Germinal center (tissue), 1 donor: ENCODE measurements at places on chromosomes 7 and 10.

- DNase-seq, result no peak
Observed at GRCh38 chr10:95440756-95441546, 120.2 kb downstream of the SORBS1 start.

DNA sequence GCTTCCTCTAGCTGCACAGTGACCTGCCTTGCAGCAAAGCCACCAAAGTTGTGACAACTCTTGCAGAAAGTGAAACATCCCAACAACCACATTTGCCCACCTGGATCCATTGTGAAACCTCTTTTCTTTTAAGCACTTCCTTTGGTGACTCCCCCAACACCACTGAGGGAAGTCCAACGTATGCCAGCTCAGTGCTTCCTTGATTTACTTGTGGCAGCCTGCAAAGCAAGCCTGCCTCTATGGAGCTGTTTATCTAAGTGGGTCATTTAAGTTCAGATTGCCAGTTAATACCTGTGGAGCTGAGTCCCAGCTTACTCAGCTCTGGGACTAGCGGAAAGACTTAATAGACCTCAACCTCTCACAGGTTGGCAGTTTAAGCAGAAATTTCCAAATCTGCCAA lies 230.8 kb upstream of the GHITM start:
- DNase-seq, result no peak

GRCh38 chr10:128973221-128973620 lies 493.8 kb upstream of the MGMT start:
- no peak for DNase-seq

GRCh38 chr7:149147072-149147751 lies at the start of gene ZNF398:
Gene ZNF398 (plus strand): TSS chr7:149147453. CDS start chr7:149147743, 290 bp downstream.
- DNase-seq, result peak; percentile 94

GRCh38 chr10:43257347-43258210 lies 9.3 kb downstream of the RASGEF1A start:
- DNase-seq, result no peak

DNA sequence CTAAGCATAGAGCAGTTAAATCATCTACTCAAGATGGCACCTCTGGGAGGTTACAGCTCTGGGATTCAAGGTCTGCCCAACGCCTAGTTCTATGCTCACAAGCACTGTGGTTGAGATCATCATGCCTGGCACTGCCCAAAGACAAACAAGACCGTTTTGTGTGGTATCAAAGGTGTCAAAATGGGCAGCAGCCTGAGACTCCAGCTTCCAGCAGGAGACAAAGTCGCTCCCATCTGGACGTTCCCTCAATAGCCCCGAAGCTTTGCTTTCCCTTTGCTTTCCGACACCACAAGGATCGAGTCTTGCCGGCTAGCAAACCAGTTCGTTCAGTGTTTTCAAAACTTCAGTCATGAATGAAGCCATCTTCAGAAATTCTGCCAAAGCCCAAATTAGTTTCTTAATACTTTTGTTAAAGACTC lies 5.1 kb downstream of the HABP2 start:
- DNase-seq, result no peak

DNA sequence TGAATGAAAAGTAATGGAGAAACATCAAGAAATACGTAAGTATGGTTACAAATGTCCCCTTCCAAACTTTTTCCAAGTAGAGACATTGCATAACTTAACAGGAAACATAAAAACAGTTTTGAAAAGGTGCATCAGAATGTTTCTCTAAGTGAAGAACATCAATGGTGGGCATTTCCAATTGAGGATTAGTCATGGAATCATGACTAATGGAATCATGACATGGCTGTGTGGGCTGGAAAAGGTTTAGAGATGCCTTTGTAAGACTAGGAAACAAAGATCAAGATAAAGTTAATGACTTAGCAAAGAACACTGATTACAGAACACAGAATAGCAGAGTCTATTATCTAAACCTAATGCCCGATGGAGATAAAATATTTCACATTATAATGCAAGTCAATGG lies 272.0 kb downstream of the HPSE2 start:
- DNase-seq, result no peak

DNA sequence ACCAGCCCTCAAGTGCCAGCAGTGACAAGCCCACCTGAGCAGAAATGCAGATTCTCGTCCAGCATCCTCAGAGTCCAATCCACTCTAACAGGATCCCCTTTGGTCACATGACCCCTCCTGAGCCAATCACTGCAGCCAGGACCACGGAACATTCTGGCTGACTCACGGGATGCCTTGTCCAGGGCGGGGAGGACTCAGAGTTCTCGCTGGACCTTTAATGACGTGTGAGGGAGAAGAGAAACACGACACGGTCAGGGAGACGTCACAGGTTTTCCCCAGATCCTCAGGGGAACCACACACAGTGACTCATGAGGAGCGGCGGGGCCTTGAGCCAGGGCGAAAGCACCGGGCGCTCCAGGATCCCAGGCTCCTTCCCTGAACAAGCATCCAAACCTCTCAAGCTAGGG lies 155.7 kb downstream of the PTPRN2 start:
- no peak for DNase-seq

DNA sequence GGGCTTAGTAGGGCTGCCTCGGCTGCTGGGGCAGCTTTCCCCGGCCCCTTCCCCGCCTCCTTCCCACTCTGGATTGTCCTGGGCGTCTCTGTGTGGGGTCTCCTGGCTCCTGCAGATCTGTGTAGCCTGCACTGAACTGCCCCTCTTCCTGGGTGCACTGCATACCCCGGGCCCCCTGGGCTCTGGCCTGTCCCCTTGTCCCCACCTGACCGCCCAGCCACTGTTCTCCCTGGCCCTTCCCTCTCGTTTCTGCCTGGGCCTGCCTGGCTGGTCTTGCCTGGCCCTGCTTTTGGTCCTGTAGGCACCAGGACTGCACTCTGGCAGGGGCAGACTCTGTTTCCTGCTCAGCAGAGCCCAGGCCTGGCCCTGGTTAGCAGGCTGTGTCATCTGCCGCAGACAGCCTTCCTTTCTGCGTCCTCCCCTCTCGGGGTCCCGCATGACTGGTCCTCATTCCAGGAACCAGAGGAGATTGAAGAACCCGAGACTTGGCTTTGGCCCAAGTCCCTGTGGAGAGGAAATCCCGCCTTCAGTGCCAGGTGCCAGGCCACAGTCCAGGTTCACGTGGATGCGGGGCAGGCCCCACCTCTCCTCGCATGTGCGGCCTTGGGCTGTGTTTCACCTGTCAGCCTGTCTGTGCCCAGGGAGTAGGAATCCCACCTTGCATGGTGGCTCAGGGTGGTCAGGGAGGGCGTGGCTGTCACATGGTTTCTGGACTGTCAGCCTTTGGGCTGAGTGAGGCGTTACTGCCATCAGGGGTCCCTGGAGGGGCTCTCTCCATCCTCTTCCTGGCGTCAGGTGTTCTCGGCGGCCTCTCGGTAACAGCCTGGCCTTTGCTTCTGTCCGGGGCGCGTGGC lies 9.2 kb downstream of the INPP5A start:
- DNase-seq, result no peak

DNA sequence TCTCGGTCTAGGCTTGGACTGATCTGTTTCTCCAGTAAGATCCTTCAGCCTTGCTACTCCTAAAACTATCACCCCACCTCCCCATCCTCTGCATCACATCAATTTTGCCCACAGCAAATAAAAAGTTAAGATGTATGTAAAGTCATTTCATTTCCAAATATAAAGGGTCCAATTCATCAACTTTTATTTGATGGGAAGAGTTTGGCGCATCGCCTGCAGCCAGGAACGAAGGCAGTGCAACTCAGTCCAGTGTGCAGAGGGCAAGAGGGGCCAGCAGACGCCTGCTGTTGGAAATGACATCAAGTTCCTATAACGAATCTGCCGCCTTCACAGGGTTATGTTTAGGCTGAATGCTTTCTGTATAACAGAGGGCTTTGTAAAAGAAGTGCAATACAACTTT lies 97.0 kb downstream of the SVIL start:
- DNase-seq, result no peak

DNA sequence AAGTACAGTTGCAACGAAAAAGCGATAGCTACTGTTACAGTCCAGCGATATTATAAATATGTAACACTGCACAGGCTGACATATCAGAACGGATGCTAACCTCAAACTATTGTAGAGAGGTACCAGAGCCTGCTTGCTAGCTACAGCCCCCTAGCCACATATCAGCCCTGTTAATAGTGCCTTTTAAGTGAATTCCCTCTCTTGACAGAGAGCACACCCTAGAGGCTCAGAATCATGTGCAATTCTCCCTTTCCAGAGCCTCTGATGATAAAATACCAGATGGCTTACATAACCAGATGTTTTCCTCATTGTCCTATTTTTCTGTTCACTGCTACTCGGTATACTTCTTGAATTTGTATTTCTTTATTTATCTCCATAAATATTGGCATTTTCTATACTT lies 960.7 kb upstream of the CELF2 start:
- no peak for DNase-seq

DNA sequence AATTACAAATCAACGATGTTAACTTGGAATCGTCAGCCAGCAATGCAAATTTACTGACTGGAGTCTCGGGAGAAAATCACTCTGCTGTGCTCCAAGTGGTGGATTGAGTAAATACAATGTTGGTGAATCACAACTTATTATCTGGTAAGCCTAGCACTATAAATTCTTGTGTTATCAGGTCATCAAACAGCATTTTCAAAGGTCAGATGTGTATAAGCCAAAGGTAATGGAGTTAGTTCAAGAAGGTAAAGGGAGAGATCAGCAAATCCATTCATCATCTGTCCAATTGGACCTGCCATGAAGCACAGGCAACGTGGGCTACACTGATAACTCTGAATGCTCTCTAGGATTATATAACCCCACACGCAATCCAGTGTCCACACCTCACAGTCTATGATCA lies 13.9 kb downstream of the CUBN start:
- no peak for DNase-seq

DNA sequence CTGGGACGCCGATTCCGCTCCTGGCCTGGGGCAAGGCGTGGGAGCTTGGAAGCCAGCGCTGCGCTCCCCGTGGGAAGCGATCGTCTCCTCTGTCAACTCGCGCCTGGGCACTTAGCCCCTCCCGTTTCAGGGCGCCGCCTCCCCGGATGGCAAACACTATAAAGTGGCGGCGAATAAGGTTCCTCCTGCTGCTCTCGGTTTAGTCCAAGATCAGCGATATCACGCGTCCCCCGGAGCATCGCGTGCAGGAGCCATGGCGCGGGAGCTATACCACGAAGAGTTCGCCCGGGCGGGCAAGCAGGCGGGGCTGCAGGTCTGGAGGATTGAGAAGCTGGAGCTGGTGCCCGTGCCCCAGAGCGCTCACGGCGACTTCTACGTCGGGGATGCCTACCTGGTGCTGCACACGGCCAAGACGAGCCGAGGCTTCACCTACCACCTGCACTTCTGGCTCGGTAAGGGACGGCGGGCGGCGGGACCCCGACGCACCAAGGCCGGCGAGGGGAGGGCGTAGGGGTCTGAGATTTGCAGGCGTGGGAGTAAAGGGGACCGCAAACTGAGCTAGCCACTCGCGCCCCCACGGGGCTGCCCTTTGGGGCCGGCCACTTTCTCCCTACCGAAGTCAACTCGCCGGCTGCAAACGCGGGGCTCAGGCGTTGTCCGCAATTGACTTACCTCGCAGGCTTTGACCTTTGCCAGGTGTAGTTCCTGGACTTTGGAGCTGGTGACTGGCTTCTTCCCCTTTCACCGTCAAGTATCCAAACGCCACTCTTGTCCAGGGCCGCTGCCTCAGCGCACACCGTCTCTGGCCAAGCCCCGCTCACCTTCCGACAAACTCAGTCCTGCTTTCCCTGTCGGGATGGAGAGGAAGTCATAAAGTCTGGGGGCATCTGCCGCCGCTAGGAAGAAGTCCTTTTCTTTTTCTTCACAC lies at the start of gene SCIN:
TSS of gene SCIN (plus strand) at position 187 of the 928 bp plus-strand sequence. CDS start at position 254, 67 bp downstream.
- DNase-seq, result peak; percentile 4
